ENCODE measurements at places on chromosomes 11 and 22.

- no peak for DNase-seq
Observed at GRCh38 chr11:121841487-121842191, 274.4 kb downstream of the BLID start.

- no peak for DNase-seq
Observed at GRCh38 chr11:67418476-67419281, 3.2 kb downstream of the CARNS1 start.

GRCh38 chr11:65279741-65280440, 18.1 kb downstream of the POLA2 start:
- DNase-seq: no peak

DNA sequence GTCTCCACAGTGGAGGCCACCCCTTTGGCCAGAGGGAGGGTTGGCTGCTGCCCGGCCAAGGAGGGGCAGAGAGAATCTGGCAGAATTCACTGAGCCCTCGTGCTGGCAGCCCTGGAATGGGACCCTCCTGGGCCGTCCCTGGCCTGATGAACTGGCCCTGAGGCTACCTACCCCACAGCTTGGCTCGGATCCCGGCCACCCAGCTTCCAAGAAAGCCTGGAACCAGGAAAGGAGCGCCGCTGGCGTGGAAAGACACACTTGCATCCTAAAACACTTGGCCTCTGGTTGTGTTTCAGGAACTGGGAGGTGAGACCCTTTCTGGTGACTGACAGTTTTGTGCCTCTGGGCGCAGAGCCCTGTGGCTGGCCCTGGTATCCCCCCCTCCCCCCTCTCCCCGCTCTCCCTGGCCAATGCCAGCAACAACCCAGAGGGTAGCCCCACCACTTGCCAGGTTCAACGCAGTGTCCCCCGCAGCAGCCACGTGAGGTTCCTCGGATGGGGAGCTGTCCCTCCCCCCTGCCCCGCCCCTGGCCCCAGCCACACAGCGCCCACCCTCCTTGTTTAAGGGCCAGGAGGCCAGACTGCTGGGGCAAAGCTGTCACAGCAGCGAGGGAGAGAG, 693 bp downstream of the NFAM1 start:
- DNase-seq: peak; percentile 50

All from anterior cingulate cortex (tissue), 58 donors.